ENCODE measurements at places on chromosomes 1 and 21.

DNA sequence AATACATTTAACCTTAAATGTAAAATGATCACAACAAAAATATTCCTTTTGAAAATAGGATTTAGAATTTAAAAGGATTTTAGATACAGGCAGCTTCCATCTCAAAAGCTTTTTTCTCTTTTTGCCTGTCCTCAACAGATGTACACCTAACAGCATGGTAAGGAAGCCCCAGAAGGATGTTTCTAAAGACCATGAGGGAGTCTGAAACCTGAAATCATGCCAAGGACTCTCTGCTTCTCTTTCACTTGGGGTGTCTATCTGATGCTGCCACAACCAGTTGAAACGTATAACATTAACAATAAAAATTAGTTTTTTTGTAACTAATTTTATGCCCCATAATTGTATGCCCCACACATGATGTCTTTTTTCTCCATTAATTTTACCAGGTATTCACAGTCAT, 5.4 kb upstream of the ZNF281 start:
- no peak for DNase-seq

- DNase-seq, result no peak
These were observed 54.5 kb upstream of the IGSF5 start for GRCh38 chr21:39690454-39690853.

GRCh38 chr1:239819096-239819495, 272.6 kb upstream of the FMN2 start:
- DNase-seq, result no peak

- no peak for DNase-seq
These were observed 8.4 kb downstream of the UBASH3A start for GRCh38 chr21:42411891-42412635.

GRCh38 chr1:23463286-23463685, 20.7 kb downstream of the ASAP3 start:
- DNase-seq, result no peak

- no peak for DNase-seq
These were observed 34.1 kb downstream of the SNAP47 start for GRCh38 chr1:227769047-227769935.

GRCh38 chr1:66644331-66644730, 107.9 kb upstream of the DYNLT5 start:
- no peak for DNase-seq

GRCh38 chr1:85047472-85048295, 616 bp downstream of the MCOLN3 start:
- DNase-seq, result no peak

DNA sequence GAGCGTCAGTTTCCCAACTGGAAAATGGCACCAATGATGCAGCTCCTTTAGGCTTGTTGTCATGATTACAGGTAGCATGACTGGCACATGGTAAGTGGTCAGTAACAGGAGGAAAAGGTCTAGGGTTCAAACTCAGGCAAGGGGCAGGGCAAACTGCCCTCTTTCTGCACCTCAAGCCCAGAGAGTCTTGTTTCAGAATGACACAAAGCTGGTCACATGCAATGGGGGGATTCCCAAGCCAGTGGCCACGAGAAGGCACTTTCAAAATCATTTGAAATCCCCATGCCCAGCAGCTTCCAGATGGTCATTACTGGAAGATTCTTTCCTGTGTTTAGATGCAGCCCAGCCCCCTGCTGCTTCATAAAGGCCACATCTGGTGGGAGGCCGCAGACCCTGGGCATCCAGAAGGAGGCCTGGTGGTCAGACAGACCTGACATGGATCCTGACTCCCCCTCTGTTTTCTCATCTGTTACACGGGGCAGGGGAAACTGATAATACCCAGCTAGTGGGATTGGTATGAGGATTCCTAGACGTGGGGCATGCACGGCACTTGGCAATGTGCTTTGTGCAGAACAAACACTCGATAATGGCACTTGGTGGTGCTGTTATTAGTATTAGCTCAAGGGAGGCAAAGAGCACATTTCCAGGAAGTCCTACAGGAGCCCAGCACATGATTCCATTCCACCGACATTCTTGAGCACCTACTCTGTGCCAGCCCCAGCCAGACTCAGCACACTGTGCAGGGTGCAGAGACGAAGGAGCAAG, 6.9 kb upstream of the PLA2G2D start:
- DNase-seq, result no peak

GRCh38 chr1:51157395-51157794, 55.4 kb downstream of the C1orf185 start:
- no peak for DNase-seq

GRCh38 chr1:30446095-30446494, 277.3 kb downstream of the MATN1 start:
- DNase-seq, result no peak

GRCh38 chr1:31705080-31705866, 1.5 kb upstream of the COL16A1 start:
- peak; percentile 25 for DNase-seq

DNA sequence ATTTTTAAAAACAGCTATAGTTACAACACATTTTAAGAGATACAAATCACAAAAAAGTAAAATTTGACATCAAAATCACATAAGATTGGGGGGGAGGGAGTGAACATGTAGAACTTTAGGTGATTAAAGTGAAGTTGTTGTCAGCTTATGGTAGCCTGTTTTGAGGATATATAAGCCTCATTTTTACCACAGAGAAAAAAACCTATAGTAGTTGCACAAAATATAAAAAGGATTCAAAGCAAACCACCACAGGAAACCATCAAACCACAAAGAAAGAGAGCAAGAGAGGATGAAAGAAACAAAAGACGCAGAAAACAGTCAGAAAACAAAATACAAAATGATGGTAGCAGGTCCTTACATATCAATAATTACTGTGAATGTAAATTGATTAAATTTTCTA, 291.9 kb upstream of the DEPDC1 start:
- DNase-seq, result no peak

- no peak for DNase-seq
These were observed 121.1 kb downstream of the FOXD2 start for GRCh38 chr1:47558601-47559593.

DNA sequence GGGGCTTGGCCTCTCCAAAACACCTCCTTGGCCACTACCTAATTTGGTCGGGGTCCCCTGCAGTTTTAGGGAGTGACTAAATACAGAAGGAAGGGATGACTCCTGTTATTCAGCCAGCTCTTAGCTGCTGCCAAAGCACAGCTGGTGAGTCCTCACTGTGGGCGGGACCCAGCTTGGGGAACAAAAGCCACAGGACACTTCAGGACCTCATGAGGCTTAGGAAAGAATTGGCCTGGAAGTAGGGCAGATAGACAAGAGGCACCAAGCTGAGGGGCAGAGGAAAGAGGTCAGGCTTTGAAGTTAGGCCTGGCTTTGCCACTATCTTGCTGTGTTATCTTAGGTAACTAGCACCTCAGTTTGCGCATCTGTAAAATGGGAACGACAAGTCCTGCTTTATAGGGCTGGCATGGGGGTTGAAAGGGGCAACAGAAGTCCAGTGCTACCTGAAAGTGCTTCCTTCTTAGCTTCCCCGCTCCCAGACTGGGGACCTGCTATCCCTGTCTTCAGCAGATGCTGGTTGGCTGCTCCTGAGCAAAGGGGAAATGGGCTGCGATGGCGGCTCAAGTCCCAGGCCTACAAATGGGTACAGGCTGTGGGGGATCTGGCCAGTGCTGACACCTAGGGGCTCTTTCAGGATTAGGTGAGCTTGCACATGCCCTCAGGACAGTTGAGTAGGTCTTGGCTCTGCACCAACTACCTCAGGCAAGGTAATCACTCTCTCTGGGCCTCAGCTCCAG, 15.7 kb downstream of the IFI6 start:
- DNase-seq, result no peak

GRCh38 chr1:186662752-186663151, 17.5 kb downstream of the PTGS2 start:
- no peak for DNase-seq

DNA sequence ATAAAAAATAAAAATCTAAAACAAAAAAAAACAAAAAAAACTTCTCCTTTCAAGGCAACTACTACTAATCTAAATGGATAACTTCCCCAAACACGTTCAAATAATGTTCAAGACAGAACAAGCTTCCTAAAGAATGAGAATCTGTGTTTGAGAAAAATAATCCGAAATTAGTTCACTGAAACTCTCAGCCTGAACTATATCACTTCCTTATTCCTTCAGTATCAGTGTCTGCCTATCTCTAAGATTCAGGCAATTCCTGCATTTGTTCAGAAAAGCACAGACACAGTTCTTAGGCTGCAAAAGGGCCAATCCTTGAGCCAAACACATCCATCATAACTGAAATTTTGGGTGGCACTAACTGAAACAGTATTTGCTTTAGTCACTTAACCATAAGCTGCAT, 22.4 kb downstream of the DSTYK start:
- no peak for DNase-seq

DNA sequence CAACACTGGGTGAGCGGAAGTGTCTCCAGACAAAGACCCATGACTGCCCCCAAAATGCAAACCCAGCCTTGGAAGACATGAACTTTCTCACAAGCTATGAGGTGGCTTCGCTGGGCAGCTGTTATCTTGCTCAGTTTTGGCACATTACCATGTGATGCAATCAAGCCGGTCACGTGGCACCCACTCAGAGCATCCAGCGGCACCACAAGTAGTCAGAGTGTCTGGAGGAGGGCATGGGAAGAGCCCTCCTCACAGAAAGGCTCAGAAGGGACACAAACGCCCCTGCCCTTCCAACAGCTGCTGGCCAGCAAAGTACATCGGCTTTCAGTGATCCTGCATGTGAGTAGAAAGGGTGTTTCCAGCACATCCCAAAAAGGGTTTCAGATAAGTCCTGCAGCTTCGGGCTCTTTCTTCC, 145.5 kb upstream of the IRF2BP2 start:
- DNase-seq, result peak; percentile 80

GRCh38 chr21:34980423-34981115, 68.5 kb downstream of the RUNX1 start:
- DNase-seq, result no peak

GRCh38 chr1:47738560-47739182, 258.5 kb downstream of the TRABD2B start:
- DNase-seq, result peak; percentile 41

DNA sequence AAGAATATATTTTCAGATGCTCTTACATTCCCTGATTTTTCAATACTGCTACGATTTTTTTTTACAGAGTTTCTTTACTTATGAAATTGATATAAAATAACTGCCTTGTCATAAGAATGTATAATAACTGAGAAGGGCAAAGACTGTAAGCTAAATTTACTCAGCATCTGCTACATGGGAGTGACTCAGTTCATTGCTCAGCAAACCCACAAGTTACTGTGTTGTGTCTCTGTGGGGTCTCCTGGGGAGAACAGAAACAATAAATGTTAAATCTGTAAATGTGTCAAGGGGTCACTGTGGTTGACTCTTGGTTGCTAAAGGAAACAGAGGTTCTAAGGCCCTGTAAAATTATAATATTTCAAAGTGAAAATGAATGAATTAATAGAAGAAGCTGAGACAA, 210.3 kb upstream of the CACYBP start:
- DNase-seq, result no peak

- no peak for DNase-seq
These were observed 273.5 kb downstream of the FOXD2 start for GRCh38 chr1:47711184-47711847.

DNA sequence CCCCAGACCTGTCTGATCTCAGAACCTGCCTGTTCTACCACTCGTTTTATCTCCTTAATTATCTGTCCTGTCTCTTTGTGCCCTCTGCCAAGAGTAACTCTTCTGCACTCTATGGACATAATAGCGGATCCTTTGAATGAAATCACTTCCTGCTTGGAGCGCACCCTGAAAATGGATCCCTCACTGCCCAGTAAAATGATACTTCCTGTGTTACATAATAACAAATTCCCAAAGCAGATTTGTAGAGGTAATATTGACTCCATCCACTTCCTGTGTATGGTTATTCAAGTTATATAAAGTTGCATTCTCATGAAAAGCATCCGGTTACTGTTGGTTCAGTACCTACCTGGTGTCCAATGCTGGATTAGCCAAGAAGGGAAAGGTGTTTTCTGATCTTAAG, 246.0 kb downstream of the TRABD2B start:
- peak; percentile 3 for DNase-seq

- peak; percentile 29 for DNase-seq
These were observed 5.9 kb downstream of the RFX5 start for GRCh38 chr1:151340870-151341754.

DNA sequence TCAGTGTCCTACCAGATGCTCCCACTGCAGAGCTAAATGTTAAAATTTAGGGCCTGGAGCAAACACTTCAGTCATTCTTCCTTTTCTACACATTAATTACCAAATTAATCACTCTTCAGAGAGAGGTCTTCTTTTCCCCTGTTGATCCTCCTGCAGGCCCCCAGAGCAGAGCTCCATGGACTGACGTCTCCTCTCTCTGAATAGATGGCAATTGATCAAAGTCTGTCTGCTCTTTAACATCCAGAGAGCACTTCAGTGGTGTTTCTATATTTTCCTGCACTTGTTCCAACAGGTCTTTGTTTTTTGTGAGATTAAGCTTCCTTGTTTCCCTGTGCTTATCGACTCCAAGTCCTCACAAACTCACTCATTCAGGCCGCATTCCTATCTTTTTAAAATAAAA, 239.3 kb downstream of the SIPA1L2 start:
- no peak for DNase-seq

- no peak for DNase-seq
These were observed 12.3 kb upstream of the DMBX1 start for GRCh38 chr1:46477153-46477929.

GRCh38 chr1:224615861-224616755, at the start of gene CNIH3:
CNIH3 (plus strand) TSS chr1:224616317; CDS start chr1:224617175, 858 bp downstream.
- DNase-seq, result peak; percentile 77

DNA sequence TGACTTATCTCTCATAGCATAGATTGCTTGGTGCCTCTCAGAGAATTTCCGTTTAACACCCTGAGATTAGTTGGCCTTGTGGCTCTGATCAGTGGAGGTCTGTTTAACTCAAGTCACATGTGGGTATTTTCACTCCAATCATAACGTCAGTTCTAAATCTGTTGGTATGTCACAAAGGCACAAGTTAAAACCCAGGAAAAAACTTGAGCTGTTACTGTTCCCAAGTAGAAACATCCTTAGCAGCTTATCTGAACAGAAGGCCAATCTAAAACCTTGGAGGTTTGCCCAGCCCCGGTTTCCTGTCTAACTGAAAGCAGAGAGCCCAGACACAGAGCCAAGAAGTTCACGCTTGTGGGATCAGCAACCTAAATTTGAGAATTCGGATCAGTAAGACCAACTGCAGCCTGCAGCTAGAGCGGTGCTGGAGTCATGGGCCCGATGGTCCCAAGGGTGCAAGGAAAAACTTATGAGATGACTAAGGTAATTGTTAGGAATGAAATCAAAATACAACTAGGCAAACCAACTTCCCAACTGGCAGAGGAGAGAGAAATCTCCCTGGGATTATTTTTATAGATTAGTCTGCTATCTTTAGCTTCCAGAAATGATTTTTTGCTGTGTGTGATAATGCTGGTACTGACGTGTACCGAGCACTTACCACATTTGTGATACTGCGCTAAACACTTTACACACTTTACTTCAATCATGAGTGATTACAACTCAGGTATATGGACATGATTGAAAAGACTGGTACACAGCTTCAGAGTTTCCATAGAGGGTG, 90.2 kb upstream of the C1orf21 start:
- DNase-seq, result peak; percentile 84

GRCh38 chr1:172900376-172900997, 150.3 kb downstream of the TNFSF18 start:
- no peak for DNase-seq

- DNase-seq, result peak; percentile 40
These were observed 6.9 kb upstream of the TMEM269 start for GRCh38 chr1:42777852-42778251.

- DNase-seq, result no peak
These were observed 11.1 kb upstream of the CD48 start for GRCh38 chr1:160722726-160723125.

Data from NCI-H524 (cell line).